ENCODE measurements at places on chromosomes 4 and X.

DNA sequence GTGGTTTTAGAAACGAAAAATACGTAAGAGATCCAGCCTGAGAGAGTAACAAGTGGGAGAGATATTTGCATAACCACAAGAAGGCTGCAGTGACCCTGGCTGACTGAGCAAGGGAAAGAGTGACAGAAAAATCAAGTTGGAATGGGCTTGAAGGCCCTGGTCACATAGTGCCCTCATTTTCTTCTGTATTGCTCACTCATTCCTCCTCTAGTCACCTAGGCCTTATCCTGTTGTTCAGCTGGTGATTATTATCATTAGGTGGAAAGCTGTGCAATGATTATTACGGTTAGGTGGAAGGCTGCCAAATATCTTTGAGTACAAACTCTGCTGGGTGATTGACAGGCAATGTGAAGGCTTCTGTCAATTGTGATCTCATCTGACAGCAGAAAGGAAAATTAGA is 2384.1 kb downstream of the PCDH7 start:
- DNase-seq, result no peak

DNA sequence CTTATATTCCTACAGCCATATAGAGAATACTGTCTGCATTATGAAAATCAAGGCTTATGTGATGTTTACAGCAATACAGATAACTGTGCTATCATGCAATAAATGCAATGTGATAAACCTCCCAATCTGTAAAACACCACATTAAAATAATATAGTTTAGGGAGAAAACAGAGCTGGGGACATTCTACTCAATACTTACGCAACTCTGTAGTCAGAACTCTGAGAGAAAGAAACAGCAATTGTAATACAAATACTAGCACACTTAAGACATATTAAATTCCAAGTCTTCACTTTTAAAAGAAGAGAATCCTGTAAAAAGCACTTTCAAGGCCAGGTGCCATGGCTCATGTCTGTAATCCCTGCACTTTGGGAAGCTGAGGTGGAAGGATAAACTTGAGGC is 61.4 kb downstream of the ANKRD17 start:
- DNase-seq, result no peak

- no peak for DNase-seq
These were observed 41.6 kb downstream of the CPEB2 start for GRCh38 chr4:15043922-15044321.

DNA sequence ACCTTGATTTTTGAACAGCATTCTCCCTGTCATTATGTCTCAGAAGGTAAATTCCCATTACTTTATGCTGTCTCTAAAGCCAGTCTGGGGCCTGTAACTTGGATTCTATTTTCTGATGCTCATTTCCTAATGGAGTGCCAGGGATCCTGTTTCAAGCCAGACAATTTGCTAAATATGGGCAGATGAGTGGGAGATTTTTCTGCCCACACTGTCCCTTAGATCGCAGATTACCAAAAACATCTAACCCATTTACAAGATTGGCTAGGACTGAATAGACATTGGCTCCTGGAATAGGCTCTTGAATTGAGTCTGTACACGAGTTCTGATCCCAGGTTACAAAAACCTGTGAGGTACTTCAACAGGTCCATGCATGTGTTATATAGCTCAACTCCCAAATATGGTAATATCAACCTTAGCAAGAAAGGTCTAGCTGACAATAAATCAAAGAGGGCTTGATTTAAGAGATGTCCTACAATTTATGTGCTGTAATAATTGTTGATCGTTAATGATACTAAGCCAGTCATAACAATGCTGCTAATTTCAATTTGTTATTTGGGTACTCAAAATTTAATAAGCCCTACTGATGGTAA is 5.7 kb downstream of the GPC3 start:
- no peak for DNase-seq

- no peak for DNase-seq
These were observed 26.8 kb downstream of the AFAP1 start for GRCh38 chr4:7912826-7913225.

DNA sequence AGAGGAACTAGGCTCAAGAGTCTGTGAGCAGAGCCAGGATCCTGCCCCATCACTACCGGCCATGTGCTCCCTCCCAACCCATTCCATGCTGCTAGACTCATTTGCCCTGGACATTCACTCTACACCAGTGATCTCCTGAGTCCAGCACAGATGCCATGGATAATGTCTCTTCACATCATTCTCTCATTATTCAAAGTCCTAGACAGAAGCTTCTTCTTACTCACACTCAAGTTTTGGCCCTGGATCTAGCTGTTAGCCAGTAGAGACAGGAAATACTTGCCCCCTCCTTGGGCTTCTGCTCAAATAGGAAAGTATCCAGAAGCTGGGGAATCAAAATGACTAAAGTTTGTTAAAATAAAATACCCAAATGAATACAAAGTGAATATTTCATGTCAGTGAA is 266.8 kb upstream of the LDB2 start:
- DNase-seq, result no peak

DNA sequence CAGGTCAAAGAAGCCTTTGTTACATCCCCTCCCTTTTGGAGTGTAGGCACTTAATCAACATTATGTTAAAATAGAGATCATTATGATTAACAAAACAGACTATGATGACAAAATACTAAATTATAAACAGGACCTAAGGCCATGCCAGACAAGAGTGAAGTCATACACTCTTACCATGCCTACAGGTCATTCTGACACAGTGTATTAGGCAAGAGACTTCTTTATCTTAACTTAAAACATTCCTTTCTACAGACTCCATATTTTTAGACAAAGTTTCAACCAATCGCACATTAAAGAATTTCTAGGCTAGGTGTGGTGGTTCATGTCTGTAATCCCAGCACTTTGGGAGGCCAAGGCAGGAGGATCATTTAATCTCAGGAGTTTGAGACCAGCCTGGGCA is 128.6 kb upstream of the SLC34A2 start:
- DNase-seq, result no peak

Data from cerebellar cortex (tissue), 1 donor.